GM13977 (cell line): ENCODE measurements at places on chromosomes 6 and 20.

- no peak for DNase-seq
Observed at GRCh38 chr6:170434117-170434820, 118.8 kb downstream of the PSMB1 start.

GRCh38 chr6:79215213-79215824 is 19.2 kb downstream of the HMGN3 start:
- DNase-seq, result no peak

DNA sequence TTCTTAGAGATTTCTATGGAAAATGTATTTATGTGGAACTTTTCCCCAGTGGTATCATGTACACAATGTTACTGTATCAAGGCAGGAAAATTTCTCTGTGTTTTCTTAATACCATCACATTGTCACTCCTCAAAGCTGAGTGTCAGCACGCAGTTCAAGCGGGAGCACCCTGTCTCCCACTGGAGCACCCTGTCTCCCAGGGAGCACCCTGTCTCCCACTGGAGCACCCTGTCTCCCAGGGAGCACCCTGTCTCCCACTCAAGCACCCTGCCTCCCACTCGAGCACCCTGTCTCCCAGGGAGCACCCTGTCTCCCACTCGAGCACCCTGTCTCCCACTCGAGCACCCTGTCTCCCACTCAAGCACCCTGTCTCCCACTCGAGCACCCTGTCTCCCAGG is 51.3 kb downstream of the PSMG4 start:
- no peak for DNase-seq

DNA sequence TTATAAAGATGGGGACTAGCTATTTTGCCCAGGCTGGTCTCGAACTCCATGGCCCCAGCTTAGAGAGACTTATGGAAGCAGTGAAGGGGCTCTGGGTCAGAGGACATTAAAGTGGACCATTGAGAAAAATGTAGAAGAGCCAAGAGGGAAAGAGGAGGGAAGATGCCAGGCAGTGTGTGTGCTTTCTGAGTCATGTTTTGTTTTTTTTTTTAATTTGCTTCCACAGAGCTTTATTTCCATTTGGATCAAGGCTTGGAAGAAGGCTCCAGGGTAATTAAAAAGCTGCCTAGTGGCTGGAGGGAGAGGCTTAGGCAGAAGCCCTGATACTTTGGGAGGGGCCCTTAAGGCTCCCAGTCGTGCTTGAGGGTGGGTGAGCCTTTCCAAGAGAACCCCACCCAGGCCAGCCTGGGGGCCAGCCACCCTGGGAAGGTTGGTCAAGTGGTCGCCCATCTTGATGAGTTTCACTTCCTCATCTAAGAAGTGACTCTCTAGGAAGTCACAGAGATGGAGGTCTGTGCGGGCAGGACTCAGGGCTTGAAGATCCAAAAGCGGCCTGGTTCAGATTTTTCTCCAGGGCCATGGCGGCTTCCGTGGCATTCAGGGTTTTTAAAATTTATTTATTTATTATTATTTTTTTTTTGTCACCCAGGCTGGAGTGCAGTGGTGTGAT is 3.0 kb upstream of the ZNF335 start:
- no peak for DNase-seq

DNA sequence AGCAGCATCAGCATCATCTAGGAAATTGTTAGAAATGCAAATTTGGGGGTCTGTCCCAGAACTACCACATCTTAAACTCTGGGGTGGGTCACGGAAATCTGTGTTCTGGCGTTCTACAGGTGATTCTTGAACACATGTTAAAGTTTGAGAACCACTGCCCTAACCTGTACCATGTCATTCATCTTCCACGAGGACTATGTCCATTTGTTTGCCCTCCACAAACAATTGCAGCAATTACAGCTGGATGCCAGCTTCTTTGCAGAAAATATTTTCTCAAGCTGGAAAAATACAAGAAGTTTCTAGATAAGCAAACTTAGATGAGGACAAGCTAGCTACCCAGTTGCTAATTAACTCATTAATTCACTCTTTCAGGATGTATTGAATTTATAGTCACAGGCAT is 54.1 kb downstream of the MAFB start:
- DNase-seq, result no peak

GRCh38 chr6:20328266-20328923 is 73.3 kb upstream of the E2F3 start:
- no peak for DNase-seq

DNA sequence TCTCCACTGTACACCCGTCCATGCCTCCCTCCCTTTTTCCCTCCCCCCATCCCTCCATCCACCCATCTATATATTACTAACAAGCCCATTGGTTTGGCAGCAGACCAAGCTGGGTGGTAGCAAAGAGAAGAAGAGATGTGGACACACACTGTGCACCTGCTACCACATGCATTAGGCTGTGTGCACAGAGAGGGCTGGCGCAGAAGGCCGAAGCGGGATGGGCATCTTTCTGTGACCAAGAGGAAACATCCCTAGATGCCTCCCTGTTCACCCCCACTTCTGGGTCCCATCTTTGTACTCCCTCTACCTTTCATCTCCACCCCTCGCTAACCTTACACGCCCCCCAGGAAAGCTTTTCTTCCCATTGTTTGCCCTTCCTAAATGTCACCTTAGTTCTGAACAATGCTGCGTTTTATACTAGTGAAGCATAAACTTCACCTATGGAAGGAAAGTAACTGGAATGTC is 64.9 kb upstream of the AFDN start:
- no peak for DNase-seq

- DNase-seq, result no peak
Observed at GRCh38 chr6:115544765-115545671, 515.7 kb downstream of the FRK start.

- no peak for DNase-seq
Observed at GRCh38 chr20:63911176-63911575, 16.2 kb downstream of the DNAJC5 start.

GRCh38 chr6:54937371-54937770 is 90.8 kb downstream of the FAM83B start:
- no peak for DNase-seq

GRCh38 chr20:52031206-52031562 is 160.4 kb downstream of the ZFP64 start:
- no peak for DNase-seq

DNA sequence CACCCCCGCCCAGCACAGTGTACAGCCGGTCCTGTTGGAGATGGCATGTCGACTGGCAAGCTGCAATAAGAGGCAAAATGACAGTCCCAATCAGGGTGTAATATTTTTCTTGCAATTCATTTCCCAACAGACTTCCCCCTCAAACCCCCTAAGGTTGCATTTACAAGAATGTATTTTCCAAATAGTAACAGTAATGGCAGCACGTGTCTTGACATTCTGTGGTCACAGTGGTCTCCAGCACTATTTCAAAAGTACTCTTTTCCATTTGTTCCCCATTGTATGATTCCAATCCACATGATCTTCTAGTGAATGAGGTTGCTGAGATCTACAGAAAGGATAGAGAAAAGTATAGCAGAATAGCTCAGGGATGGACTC is 97.8 kb upstream of the CARMIL1 start:
- no peak for DNase-seq

- no peak for DNase-seq
Observed at GRCh38 chr6:17980329-17980728, 7.1 kb downstream of the KIF13A start.

DNA sequence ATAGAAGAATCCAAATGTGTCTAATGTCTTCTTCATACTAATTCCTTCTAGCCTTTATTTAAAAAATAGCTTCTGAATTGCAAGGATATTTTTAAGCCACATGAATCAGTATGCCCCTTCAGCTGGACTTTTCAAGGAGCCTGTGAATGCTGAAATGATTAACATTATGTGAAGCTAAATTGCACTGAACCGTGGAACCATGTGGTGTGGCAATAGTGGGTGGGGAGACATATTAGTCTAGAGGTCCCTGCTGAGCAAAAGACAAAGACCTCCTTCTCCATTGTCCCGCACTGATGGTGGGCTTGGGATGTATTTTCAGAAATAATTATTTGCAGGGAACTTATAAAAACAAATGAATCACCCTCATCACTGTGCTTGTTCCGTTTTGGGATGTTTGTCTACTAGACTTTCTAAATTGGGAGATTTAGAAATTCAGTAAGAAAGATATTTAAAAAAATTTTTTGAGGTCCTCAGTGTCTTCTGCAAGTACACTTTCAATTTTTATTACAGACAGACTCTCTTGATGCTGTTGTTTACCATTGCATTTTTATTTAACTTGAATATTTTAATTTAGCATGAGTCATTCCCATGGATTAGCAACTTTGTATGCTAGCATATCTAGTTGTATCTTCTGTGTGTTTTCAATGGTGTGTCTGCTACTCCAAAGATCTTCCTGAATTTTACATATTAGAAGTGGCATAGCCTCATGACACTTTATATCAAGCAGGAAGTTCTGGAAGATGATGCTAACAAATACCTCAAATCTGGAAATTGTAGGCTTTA is 238.1 kb downstream of the LAMA2 start:
- no peak for DNase-seq

- DNase-seq, result no peak
Observed at GRCh38 chr6:29953001-29953441, 10.7 kb downstream of the HLA-A start.

- no peak for DNase-seq
Observed at GRCh38 chr6:30150671-30151395, 10.2 kb downstream of the TRIM10 start.

- DNase-seq, result no peak
Observed at GRCh38 chr6:147108259-147108910, 95.8 kb upstream of the STXBP5 start.

GRCh38 chr6:69138148-69138547 is 503.1 kb downstream of the ADGRB3 start:
- no peak for DNase-seq

GRCh38 chr6:1104988-1105670 is 206.8 kb upstream of the FOXQ1 start:
- DNase-seq, result no peak

GRCh38 chr6:41367700-41368099 is 32.3 kb downstream of the NCR2 start:
- DNase-seq, result peak; percentile 37

DNA sequence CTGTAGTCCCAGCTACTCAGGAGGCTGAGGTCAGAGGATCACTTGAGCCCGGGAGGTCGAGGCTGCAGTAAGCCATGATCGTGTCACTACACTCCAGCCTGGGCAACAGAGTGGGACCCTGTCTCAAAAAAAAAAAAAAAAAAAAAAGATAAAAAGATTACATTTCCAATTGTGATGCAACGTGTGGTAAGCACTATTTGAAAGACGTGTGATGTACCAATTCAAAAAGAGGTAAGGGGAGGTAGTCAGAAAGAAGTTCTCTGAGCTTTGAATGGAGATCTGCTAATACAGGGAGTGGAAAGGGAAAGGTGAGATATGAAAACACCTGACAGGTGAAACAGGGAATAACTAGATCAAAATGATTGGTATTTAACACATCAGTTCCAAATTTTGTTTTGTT is 11.9 kb downstream of the GOPC start:
- no peak for DNase-seq

- peak; percentile 13 for DNase-seq
Observed at GRCh38 chr6:136822046-136822375, 381 bp upstream of the PEX7 start.

DNA sequence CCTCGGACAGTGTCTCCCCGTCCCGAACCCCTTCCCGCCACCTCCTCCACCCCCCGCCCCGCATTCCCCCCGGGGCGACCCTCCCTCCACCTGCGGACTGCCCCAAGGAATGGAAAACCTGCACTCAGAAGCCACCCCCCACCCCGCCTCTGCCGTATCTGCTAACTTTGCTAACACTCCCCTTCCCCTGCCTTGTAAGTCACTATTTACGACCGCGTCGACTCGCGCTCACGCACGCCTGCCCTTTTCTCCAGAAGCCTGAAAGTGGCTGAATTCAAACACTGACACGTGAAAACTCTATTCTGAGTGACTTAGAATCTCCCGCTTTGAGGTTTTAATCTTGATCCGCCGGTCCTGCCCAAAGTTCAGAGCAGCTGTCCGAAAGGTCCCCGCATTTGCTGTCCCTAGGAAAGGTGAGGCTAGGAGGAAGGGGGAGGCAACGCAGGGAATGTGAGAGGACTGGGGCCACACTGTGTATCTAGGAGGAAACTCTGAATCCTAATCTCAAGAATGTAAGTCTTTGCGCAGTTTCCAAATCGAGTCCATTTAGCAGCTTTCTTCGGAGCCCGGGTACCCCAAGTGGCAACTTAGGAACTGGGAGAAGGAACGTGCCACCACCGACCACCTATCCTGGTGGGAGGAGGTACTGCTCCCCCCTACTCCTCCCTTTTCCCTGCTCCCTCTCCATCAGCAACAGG is 9.3 kb upstream of the POU3F2 start:
- no peak for DNase-seq

GRCh38 chr6:43705996-43706395 is 18.4 kb upstream of the MRPS18A start:
- no peak for DNase-seq

DNA sequence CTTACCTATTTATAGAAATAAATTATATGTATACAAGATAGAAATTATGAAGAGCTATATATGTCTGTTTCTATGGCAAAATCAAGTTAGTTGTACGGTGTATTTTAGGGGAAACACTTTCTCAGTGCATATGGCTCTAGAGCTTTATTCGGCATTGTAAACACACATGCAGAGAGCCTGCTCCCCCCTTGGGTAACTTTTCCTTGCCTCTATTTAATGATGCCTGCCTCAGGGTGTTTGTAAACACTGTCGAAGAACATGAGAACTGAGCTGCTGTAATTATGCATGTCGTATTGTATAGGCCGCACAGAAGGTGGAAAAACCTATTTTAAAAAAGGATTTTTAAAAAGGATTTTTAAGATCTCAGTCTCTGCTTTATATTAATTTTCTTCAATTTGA is 133.4 kb downstream of the FNDC1 start:
- DNase-seq, result no peak

DNA sequence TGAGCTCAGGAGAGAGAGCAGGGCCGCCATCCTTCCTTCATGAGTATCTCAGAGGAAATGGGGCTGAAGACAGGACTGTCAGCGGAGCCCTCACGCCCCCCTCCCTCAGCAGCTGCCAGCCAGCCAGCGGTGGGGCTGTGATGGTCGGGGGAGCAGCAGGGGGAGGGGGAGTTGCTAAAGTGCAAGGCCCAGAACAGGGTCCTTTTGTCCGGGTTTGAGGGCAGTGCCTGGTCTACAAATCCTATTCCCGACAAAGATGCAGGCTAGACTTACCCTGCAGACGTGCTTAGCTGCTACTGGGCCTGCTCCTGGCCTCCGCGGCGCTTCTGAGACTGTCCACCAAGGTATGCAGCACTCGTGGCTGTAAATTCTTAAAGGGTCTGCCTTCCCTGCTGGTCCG is 593.4 kb upstream of the CDH4 start:
- DNase-seq, result no peak

DNA sequence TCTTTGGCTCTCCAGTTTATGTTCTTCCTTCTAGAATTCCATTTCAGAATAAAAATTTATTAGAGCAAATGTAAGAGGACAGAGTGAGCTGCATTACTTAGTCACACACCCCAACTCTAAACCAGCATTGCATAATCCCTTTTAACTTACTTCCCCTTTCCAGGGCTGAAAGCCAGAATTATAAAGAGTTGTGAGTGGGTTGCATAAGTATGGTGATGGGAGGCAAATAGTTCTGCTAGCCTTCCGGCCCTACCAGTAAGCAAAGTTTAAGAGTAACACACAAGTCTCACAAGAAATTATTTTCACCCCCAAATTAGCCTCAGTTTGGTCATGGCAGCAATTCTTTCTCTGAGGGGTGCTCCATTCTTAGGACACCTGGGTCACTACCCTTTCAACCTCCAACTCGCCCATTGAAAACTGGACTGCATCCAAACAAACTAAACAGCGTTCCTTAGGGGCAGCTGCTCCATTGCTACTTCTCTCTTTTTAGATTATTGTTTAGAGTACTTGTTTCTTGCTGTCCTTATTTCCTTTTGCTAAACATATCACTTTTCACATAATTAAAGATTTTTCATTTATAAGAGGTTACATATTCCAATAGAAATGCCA is 1.6 kb downstream of the KIAA0408 start:
- DNase-seq, result no peak
